ENCODE measurements at places on chromosomes 12 and 14.

DNA sequence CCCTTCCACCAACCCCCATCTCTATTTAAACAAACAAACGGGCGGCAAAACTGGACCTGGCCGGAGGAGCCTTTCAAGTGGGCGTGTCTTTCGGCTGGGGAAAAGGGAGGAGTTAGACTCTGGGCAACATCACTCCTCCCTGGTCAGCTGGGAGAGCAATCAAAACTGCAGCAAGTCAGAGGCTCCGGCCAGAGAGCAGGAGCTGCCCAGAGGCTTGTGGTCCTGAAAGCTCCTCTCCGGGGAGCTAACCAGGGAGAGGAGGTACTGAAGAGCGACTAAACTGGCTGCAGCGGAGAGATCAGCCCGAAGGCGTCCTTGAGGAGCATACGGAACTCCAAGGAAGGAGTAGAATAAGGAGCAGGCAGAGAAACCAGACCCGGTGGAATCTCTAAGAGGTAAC lies at the start of gene NEUROD4:
TSS of gene NEUROD4 (plus strand) at position 191 of the 400 bp plus-strand sequence. CDS start 6,466 bp downstream, outside the sequence.
- peak; percentile 54 for DNase-seq

GRCh38 chr12:85733221-85733840 lies 102.9 kb downstream of the RASSF9 start:
- no peak for DNase-seq

DNA sequence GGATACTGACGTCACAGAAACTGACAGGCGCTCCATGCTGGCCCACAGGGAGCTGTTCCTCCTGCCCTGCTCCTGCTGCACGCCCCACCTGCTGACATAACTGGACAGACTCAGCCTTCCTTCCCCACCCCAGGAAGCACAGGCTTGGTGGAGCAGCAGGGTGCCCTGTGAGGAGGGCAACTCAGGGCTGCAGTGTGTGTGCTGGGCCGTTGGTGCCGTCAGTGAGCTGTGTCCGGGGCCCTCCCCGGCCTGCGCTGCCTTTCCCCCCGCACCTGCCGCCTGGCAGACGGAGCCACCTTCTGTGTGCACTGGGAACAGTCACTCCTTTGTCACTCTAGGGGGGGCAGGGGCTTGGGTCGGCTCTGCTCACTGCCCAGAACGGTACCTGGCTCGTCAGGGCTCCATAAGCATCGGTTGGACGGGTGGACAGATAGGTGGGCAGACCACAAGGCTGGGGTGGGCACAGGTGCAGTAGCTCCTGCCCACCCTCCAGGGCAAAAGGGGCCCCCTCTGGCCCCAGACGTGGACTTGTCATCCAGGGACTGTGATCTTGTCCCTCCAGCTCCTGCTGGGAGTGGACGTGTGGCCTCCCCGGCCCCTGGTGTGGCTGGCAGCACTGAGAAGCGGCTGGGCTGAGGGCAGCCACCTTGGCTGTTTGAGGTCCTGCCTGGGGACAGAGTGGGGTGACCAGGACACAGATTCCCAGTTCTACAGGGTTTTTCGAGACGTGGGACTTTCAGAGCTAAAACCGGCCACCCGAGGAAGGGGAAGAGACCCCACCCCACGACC lies 32.8 kb downstream of the FBRSL1 start:
- DNase-seq = no peak

GRCh38 chr12:56260921-56261320 lies 2.7 kb upstream of the ANKRD52 start:
- no peak for DNase-seq

GRCh38 chr14:81295958-81296923 lies 75.5 kb upstream of the GTF2A1 start:
- DNase-seq = no peak
